ENCODE measurements at places on chromosomes 6 and 20.
A peak's percentile ranks its signal among the peaks of the same experiment; 100 is the strongest.

GRCh38 chr6:72689107-72689954 is 67.5 kb downstream of the KCNQ5 start:
- DNase-seq = peak; percentile 73

DNA sequence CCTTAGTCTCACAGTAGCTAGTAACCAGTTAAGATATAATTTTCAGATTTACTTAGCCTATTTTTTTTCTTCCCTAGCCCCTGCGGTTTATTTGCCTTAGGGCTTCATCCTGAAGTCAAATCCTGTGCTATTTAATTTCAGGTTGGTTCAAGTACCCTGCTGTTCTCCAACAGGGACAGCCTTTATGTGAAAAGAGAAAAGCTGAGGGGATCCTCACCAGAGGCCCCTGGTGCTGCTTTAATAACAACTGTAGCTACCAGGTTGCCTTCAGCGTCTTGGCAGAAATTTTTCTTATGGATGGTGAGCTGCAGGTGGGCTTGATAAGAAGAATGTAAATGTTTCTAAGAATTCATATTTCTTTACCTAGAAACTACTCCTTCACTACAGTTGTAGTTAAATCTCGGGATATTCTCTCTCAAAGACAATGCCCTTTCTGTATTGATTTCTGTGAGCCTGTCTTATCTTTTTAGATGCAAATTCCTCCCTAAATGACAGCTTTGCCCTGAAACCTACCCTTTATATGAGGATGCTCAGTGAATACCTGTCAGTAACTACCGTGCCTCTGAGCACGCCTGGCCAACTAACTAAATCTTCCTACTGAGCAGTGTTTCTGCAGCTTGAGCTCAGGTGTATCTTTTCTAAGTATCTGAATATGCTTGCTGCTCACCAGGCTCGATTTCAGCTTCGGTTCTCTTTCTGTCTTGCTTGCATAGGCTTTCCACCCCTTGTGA is 320.5 kb downstream of the MMUT start:
- DNase-seq = no peak

- no peak for DNase-seq
Observed at GRCh38 chr6:139355172-139355571, 19.3 kb downstream of the CITED2 start.

DNA sequence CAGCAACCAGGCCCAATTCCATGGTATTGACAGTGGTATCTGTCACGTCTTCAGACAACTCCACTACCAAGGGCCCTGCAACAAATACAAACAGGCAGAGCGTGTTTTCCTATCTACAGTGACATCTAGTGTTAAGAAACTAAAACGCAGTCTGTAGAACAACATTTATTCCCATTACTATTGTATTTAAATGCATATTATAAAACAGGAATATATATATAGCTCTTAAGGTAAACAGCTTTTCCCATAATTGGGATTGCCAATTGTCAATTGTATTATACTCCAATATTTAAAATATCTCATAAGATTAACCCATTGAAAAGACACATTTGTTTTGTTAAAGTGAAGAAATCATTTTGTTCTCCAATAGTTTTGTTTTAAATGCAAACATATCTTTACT is 97.2 kb downstream of the KIF16B start:
- DNase-seq = peak; percentile 67

GRCh38 chr20:50395251-50395729 is 114.9 kb upstream of the PTPN1 start:
- no peak for DNase-seq

DNA sequence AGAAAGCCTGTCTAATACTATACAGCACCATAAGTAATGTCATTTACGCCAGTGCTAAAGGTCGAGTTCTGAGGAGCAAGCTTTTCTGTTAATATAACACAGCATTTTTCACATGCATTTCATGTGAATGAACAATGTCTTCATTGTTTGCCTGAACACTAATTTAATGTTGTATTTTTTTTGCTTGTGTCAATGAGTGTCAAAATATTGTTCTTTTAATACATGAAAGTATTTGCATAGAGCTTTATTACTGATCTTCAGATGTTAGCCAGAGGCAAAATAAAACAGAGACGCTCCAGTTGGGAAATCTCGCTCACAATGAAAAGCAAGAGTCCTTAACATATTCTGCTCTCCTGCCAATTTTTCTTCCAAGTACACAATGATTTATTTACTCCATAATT is 151.8 kb downstream of the FOXC1 start:
- no peak for DNase-seq

GRCh38 chr20:58595167-58595566 is 55.9 kb upstream of the STX16 start:
- no peak for DNase-seq

GRCh38 chr20:62741191-62741691 is 32.6 kb downstream of the NTSR1 start:
- no peak for DNase-seq

DNA sequence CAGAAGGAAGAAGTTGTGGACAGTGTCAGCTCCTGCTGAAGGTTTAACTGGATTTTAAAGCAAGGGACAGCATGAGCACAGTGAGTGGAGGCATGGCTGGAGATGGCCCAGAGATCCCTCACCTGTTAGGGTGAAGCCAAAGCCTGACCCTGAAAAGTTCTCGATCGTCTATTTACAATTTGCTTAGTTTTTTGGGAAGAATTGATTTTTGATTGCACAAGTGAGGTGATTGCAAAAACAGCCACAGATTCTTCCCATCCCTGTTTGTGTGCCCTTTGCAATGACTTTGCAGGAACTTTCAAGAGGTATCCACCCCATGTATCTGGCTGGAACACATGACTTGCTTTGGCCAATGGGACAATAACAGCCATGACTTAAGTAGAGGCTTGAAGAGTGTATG is 170.1 kb downstream of the TFAP2C start:
- DNase-seq = no peak

DNA sequence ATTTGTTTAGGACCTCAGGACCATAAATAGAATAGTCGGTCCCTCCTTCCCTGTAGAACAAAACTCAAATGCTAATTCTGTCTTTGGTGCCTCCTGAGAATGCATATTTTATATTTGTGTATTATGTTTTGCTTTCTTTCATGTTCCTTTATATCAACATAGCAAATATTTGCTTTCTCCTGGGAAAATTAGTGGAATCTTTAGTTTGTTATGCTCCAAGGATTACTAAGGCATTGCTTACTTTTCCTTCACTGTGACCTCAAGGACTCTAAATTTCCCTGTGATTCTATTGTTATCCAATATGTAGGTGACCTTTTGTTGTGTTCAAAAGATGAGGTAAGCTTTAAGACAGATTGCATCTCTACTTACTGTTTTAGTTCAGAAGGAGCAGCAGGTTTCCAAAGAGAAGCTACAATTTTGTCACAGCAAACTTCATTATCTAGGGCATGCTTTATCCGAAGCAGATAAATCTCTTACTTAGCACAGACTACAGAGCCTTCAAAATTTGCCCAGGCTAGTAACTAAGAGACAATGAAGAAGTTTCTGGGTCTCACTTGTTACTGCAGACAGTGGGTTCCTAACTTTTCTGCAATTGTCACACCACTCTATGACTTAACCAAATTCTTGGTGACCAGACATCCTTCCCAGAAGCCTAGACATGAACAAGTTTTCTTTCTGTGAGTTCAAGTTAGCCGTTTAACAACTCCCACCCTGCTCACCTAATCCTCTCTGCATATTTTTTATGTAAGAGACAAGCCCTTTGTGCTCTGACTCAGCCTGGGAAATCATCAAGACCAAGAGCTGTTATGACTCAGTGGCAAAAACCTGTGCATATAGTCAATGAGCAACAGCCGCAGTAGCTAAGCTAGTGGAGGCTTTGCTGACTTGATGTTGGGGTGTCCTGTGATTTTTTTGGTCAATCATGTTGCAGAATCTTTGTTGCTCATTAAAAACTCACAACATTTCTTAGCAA is 378.8 kb downstream of the QKI start:
- DNase-seq = no peak

DNA sequence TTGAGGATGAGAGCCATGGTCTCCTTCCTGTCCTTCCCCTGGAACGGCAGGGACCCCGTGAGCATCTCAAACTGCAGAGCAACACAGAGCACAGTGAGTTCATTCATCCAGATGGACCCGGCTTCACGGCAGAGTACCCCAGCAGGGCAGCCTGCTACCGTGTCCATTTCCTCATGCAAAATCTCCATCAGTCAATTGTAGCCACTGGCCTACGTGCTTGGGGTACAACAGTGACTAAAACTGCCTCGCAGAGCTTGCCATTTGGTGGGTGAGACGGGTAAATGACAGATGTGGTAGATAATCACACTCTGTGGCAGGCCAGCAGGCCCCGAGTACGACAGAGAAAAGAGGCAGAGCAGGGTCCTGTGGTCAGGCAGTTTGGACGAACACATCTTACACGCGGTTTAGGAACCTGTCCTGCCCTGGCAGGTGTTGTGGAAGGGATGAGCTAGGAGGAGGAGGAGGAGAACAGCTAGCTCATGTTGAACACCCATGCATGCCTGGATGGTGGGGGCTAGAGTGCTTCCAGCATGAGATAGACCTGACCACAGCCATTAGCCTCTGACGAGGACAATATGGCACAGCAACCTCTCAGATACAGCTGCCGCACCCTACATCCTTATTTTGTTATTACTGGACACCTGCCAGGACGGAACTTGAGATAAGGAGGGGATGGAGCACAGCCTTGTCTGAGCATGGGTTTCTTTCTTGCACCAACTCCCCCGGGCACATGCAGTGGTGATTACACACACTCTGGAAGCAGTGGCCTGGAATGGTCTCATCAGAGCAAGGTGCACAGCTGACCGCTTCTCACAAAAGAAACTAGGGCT is 95.6 kb downstream of the RAMACL start:
- no peak for DNase-seq

DNA sequence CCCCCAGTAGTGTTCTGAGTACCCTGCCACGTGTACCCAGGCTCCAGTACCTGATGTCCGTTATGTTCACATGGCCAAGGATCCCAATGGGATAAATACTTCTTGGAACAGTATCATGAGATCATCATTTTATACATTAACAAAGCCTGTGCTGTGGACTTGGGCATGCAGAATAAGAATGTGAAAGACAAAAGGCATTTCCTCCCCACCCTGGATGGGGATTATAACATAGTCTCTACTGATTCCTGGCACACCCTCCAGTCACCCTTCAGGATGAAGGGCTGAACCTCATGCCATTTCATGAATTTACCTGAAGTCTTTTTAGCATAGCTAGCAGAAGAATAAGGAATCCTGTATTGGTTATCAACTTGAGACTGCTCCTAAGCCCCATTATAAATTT is 2.8 kb downstream of the TNFRSF21 start:
- no peak for DNase-seq

DNA sequence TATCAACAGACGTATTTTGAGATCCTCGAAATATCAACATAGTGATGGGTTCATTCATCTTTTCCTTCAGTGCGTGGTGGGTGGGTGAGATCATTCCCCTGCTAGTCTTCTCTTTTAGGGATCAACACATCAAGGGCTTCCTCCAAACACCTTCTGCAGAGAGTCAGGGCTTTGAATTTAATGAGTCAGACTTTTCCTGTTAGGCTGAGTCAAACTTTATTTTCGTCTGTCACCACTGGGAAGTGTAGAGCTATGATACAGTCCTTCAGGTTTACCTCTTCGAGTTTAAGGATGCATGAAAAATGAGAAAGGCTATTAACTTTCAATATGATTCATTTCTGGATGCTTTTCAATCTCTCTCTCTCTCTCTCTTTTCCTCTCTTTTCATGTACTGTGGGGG is 189.1 kb downstream of the BMP2 start:
- no peak for DNase-seq

DNA sequence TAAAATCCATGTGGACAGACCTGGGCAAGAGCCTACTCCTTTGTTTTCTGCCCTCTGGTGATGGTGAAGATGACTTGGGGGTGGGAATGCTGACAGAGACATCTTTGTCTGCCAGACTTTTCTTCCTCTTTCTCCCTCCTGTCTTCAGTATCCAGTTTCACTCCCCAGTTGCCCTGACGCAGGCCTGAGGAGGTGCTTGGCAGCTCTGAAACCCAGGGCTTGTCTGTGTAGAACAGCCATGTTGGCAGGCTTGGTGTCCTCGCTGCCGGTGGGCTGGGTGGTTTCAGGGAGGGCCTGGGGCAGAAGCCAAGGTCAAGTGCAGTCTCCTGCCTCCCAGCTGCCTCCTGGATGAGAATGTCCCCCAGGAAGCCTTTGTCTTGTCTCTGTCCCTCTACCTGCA is 22.5 kb downstream of the CCDC167 start:
- no peak for DNase-seq

Data from NAMALWA (cell line).